Activated CD4-positive, alpha-beta memory T cell treated with anti-CD3 and anti-CD28 coated beads for 36 hours (primary cell): ENCODE measurements at places on chromosomes 6 and 20.

DNA sequence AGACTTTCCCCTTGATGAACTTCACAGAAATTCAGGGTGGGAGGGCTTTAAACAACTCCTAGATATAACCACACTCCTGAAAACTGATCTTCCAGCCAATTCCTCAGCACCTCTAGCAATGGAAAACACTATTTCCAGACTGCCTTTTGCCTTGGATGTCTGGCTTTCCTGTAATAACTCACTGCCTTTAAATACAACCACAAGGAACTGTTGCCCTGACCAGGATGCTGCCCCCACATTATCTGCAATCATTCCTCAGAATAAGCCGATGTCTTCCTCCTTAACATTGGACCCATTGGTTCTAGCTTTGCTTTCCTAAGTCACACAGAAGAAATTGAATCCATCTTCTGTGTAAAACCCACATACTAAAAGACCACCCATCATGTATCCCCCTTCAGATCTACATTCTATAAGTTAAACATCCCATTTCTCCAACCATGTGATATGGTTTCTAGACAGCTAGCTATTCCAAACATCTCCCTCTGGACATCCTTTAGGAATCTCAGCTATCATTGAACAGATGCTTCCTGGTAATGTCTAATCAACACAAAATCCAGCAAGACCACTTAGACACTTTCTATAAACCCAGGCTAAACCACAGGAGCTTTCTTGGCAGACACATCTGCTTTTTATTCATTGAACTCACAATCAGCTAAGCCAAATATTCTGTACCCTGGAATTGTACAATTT lies 95.9 kb upstream of the KCNQ5 start:
- H3K27me3 ChIP-seq = peaks cover 1% of the 10 kb centered on the region
- no peaks in the 10 kb centered on the region for H3K4me1 ChIP-seq
- no peaks in the 10 kb centered on the region for H3K36me3 ChIP-seq
- no peak overlapping the region for H3K4me3 ChIP-seq
- no peak overlapping the region for H3K27ac ChIP-seq
- DNase-seq = no peak

DNA sequence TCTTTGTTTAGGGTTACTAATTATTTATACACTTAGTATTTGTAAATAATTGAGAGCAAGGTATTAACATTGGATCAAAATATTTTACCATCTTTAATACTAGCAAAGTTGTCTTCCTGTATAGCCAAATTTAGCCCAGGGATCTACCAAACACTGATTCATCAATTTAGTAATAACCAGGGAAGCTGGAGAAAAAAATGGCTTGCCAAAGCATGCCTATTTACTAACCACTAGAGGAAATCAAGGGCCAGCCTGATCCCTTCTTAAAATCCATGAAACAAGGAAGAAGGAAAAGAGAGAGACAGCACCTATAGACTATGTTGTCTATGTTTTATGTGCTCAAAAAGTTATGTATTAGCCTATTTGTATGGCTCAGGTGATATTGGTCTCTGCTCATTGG lies 450.3 kb upstream of the GJE1 start:
- H3K36me3 ChIP-seq = no peaks in the 10 kb centered on the region
- DNase-seq = no peak
- H3K4me1 ChIP-seq = peaks cover 3% of the 10 kb centered on the region
- no peaks in the 10 kb centered on the region for H3K27me3 ChIP-seq
- no peak overlapping the region for H3K27ac ChIP-seq
- no peak overlapping the region for H3K4me3 ChIP-seq

DNA sequence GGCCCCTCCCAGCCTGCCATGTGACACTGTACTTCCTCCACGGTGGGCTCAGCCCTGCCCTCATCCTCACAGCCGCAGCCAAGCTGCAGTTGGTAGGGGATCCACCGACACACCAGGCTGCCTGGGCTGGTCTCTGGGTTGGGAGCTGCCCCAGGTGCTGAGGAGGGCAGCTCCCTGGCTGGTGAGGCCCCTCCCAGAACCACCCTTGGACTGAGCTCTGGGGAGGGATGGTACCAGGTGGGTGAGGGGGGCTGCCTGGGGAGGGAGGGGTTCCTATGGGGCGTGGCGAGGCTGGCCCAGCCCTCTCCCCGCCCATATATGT lies 185 bp upstream of the TNFRSF6B start:
- peak overlapping the region; percentile 12 for H3K4me3 ChIP-seq
- peaks cover 41% of the 10 kb centered on the region for H3K4me1 ChIP-seq
- peaks cover 20% of the 10 kb centered on the region for H3K36me3 ChIP-seq

DNA sequence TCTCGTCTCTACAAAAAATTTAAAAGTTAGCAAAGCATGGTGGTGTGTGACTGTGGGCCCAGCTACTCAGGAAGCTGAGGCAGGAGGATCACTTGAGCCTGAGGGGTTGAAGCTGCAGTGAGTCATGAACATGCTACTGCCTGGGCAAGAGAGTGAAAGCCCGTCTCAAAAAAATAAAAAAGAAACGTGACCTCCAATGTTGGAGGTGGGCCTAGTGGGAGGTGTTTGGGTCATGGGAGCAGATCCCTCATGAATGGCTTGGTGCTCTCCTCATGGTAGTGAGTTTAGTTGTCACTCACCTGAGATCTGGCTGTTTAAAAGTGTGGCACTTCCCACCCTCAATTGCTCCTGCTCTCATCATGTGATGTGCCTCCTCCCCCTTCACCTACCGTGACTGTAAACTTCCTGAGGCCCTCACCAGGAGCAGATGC lies 24.3 kb downstream of the RBL1 start:
- peaks cover 27% of the 10 kb centered on the region for H3K36me3 ChIP-seq
- H3K4me1 ChIP-seq = peaks cover 24% of the 10 kb centered on the region
- H3K4me3 ChIP-seq = peak overlapping the region; percentile 12
- DNase-seq = peak; percentile 60
